Vagina (tissue), 2 donors: ENCODE measurements at places on chromosomes 16 and 17. TPM values are rescaled to one million over a fixed set of nuclear protein-coding genes. Genes with fewer than 3 reads are reported as not detected.
A peak's percentile ranks its signal among the peaks of the same experiment; 100 is the strongest.

DNA sequence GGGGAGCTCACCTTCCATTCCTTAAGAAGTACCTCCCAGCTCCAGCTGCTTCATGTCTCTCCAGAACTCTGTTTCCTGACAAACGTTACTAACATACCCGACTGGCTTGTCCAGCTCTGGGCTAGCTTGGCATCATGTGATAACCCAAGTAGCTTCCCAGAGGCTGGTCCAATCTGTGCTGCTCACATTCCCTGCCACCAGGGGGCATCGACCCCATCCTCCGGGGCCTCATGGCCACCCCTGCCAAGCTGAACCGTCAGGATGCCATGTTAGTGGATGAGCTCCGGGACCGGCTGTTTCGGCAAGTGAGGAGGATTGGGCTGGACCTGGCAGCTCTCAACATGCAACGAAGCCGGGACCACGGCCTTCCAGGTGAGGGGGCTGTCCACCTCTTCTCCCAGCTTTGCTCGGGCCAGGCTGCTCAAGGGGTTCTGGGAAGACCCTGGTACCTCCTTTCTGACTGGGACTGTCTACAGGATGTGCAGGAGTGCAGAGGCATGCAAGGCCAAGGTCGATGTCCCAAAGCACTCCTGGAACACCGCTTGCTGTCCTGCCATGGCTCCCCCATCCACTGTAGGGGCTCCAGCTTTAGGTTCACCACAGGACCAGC is 7.6 kb downstream of the EPX start:
- H3K4me3 ChIP-seq: no peak overlapping the region
- no peaks in the 10 kb centered on the region for H3K27me3 ChIP-seq
- DNase-seq: no peak

DNA sequence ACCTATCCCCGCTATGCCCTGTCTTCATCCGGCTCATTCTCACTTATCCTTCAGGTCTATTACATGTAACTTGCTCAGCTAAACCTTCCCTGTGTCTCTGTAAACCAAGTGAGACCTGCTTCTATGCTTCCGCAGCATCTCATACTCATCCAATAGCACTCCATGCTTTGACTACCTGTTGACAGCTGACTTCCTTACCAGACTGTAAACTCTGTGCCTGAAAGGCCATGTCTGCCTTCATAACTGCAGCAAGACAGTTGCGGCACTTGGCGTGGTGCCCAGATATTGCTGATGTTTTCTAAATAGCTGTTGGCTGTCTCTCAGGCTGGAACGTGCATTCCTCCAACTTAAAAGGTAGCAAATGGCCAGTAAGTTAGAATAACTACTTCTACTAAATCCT is 1.8 kb upstream of the OR1E1 start:
- H3K27me3 ChIP-seq: no peaks in the 10 kb centered on the region
- H3K36me3 ChIP-seq: no peaks in the 10 kb centered on the region
- no peaks in the 10 kb centered on the region for H3K4me1 ChIP-seq
- DNase-seq: no peak

DNA sequence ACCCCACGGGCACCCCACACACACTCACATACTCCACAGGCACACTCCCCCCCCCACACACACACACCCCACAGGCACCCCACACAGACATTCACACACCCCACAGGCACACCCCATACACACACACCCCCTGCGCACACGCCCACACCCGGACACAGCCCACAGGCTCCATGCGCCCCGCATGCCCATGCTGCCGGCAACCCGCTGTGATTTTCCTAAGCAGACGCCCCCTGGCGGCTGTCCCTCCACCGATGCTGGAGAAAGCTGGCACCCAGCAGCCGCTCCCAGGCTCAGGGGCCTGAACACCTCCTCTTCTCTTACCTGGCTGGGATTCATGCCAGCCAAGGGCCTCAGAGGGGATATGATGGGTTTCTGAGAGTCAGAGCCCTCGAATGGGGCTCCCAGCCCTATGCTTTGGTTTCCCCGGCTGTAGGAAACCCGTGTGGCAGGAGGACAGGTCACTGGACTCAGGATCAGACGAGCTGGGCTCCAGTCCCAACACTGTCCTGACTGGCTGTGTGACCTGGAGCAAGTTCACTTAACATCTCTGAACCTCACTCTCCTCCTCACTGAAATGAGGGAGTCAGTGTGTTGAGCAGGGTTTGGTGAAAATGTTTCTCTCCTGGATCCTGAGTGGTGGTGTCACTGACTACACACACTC is 19.6 kb upstream of the TNFRSF13B start:
- no peaks in the 10 kb centered on the region for H3K27me3 ChIP-seq
- H3K4me1 ChIP-seq: peaks cover 12% of the 10 kb centered on the region
- H3K27ac ChIP-seq: no peak overlapping the region
- no peaks in the 10 kb centered on the region for H3K36me3 ChIP-seq

GRCh38 chr16:22386976-22387375 is 12.6 kb upstream of the CDR2 start:
- no peaks in the 10 kb centered on the region for H3K4me1 ChIP-seq
- peak overlapping the region; percentile 74 for H3K27ac ChIP-seq
- H3K36me3 ChIP-seq: no peaks in the 10 kb centered on the region

- no peaks in the 10 kb centered on the region for H3K36me3 ChIP-seq
- DNase-seq: no peak
- H3K27me3 ChIP-seq: no peaks in the 10 kb centered on the region
- no peak overlapping the region for H3K4me3 ChIP-seq
- H3K4me1 ChIP-seq: no peaks in the 10 kb centered on the region
Measured at GRCh38 chr16:73418691-73419090, 370.8 kb upstream of the ZFHX3 start.

GRCh38 chr17:36132421-36132831 is 28.8 kb downstream of the CCL4 start:
- H3K4me1 ChIP-seq: no peaks in the 10 kb centered on the region
- no peaks in the 10 kb centered on the region for H3K27me3 ChIP-seq
- DNase-seq: no peak
- no peaks in the 10 kb centered on the region for H3K36me3 ChIP-seq
- H3K4me3 ChIP-seq: no peak overlapping the region

GRCh38 chr17:58046239-58047094 is 36.8 kb upstream of the DYNLL2 start:
- no peak for DNase-seq
- H3K36me3 ChIP-seq: no peaks in the 10 kb centered on the region
- H3K4me3 ChIP-seq: no peak overlapping the region
- no peak overlapping the region for H3K27ac ChIP-seq
- H3K4me1 ChIP-seq: no peaks in the 10 kb centered on the region
- no peaks in the 10 kb centered on the region for H3K27me3 ChIP-seq

- H3K27me3 ChIP-seq: no peaks in the 10 kb centered on the region
- peaks cover 69% of the 10 kb centered on the region for H3K4me1 ChIP-seq
- DNase-seq: no peak
- H3K27ac ChIP-seq: peak overlapping the region; percentile 72
- no peaks in the 10 kb centered on the region for H3K36me3 ChIP-seq
Measured at GRCh38 chr17:75684249-75684648, 17.1 kb downstream of the SAP30BP start.

DNA sequence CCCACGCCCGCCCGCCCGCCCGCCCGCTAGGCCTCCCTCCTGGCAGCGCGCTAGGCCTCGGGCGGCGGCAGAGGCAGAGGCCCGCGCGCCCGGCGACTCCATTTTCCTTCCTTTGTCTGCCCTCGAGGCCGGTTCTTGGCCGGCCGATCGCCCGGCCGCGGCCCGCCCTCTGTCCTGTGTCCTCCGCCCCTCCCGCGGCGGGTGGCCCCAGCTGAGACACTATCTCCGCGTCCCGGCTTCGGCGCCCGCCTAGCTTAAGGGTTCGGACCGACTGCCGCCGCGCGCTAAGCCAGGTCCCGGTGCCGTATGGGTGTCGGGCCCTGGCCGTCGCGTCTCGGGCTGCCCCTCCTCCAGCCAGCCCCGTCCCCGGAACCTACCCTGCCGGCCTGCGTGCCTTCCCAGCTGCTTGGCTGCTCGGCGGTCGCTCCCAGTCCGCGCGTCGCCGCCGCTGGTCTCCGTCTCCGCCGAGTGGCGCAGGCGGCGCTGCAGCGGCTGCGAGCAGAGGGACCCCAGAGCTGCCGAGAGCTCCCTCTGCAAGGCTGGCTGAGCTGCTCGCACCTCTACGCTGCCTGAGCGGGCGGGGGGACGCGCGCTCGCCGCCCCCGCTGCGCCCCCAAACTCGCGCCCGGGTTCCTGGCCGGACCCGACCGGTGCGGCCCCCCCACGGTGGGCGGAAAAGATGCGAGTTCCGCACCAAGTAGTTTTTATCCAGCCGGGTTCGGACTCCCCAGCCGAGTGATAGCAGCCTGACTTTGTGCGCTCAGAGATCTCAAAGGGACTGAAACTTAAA is 787 bp downstream of the CTCF start:
- peak overlapping the region; percentile 90 for H3K4me3 ChIP-seq
- no peak for DNase-seq
- H3K27me3 ChIP-seq: no peaks in the 10 kb centered on the region
- H3K36me3 ChIP-seq: no peaks in the 10 kb centered on the region
- H3K4me1 ChIP-seq: peaks cover 46% of the 10 kb centered on the region

DNA sequence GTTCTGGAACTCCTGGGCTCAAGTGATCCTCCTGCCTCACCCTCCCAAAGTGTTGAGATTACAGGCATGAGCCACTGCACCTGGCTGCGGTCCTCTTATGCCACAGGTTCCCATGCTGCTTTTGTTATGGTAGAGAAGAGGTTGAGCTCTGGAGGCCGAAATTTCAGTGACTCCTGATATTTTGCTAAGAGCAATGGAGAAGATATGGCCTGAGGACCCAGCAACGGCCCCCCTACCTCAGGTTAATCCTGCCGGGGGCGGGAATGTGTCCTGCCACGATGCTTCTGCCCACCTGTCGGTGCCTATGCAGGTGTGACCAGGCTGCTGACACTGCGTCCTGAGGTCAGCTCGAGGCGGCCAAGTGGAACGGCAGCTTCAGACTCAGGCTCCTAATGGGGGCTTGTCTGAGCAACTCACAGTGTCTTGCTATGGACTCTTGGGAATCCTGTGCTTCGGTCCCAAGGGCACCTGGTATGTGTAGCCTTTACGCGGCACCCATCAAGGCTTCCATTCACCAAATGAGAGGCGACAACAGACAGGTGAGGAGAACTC is 7.6 kb upstream of the SEC14L1 start:
- H3K27ac ChIP-seq: no peak overlapping the region
- peaks cover 19% of the 10 kb centered on the region for H3K4me1 ChIP-seq
- no peak overlapping the region for H3K4me3 ChIP-seq
- no peaks in the 10 kb centered on the region for H3K27me3 ChIP-seq
- H3K36me3 ChIP-seq: no peaks in the 10 kb centered on the region

- no peak for DNase-seq
- H3K27me3 ChIP-seq: no peaks in the 10 kb centered on the region
- peaks cover 7% of the 10 kb centered on the region for H3K4me1 ChIP-seq
- no peaks in the 10 kb centered on the region for H3K36me3 ChIP-seq
Measured at GRCh38 chr16:28085389-28086171, 22.1 kb upstream of the GSG1L start.

GRCh38 chr17:41052566-41052965 is 2.5 kb downstream of the KRTAP2-2 start:
- no peak overlapping the region for H3K27ac ChIP-seq
- no peaks in the 10 kb centered on the region for H3K4me1 ChIP-seq
- no peaks in the 10 kb centered on the region for H3K36me3 ChIP-seq
- no peaks in the 10 kb centered on the region for H3K27me3 ChIP-seq

GRCh38 chr17:63289931-63290330 is 156.2 kb downstream of the CYB561 start:
- no peaks in the 10 kb centered on the region for H3K36me3 ChIP-seq
- H3K4me3 ChIP-seq: no peak overlapping the region
- DNase-seq: no peak
- H3K4me1 ChIP-seq: peaks cover 15% of the 10 kb centered on the region
- H3K27ac ChIP-seq: no peak overlapping the region

DNA sequence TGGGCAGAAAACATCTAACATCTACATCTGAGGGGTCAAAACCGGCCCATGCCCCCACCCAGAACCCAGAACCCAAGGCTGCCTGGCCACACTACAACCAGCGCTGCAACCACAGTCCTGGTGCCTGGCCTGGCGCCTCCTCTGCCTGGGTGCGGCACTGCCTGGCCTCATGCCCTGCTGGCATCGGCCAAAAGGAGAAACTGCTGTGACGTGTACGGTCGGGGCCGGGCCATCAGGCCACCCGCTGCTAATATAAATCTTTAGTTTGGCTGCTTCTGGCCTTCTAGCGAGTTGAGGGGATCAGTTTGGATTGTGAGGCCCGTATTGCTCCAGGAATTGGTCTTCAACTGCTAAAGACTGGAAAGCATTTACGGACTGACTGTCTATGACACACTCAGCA is 22.8 kb downstream of the TMEM204 start:
- no peak overlapping the region for H3K4me3 ChIP-seq
- no peak for DNase-seq
- H3K4me1 ChIP-seq: peaks cover 6% of the 10 kb centered on the region
- H3K36me3 ChIP-seq: no peaks in the 10 kb centered on the region
- H3K27ac ChIP-seq: no peak overlapping the region
- H3K27me3 ChIP-seq: no peaks in the 10 kb centered on the region

- H3K27ac ChIP-seq: peak overlapping the region; percentile 50
- no peak overlapping the region for H3K4me3 ChIP-seq
- DNase-seq: no peak
- no peaks in the 10 kb centered on the region for H3K27me3 ChIP-seq
- peaks cover 42% of the 10 kb centered on the region for H3K4me1 ChIP-seq
Measured at GRCh38 chr17:75507733-75508719, 7.3 kb downstream of the CASKIN2 start.

DNA sequence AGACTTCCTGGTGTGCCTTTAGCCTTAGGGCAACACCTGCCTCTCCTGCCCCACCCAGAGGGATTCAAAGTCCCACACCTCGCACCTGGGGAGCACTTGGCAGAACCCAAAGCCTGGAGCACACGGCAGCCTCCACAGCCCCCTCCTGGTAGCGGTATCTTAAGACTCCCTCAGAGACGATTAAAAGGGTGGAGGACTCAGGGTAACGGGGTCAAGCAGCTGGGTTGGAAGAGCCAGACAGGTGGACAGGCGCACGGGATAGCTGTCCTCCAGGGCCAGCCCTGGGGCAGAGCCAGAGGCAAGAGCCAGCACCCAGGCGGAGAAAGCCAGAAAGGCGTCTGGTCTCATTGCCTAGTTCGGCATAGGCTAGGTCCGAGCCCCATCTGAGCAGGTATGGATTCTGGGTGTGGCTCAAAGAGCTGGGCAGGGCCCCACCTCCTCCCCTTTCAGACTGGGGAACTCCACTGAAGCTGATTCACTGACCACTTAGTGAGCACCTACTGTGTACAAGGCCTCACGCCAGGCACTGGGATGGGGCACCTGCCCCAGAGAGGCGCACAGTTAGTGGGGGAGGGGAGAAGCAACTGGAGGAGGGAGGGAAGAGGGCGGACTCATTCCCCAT is 55.0 kb upstream of the MEAK7 start:
- H3K27ac ChIP-seq: no peak overlapping the region
- no peaks in the 10 kb centered on the region for H3K4me1 ChIP-seq
- no peaks in the 10 kb centered on the region for H3K36me3 ChIP-seq

- H3K4me3 ChIP-seq: no peak overlapping the region
- peaks cover 6% of the 10 kb centered on the region for H3K36me3 ChIP-seq
Measured at GRCh38 chr17:7606280-7606679, 8.4 kb downstream of the FXR2 start.

GRCh38 chr16:50593410-50594150 is 45.4 kb downstream of the NKD1 start:
- peaks cover 21% of the 10 kb centered on the region for H3K4me1 ChIP-seq
- DNase-seq: no peak
- no peaks in the 10 kb centered on the region for H3K27me3 ChIP-seq
- H3K27ac ChIP-seq: no peak overlapping the region
- H3K4me3 ChIP-seq: no peak overlapping the region
- no peaks in the 10 kb centered on the region for H3K36me3 ChIP-seq

The MYH2 gene
- total RNA-seq: not detected

The ZNF385C gene
- 0.49 TPM for total RNA-seq

The TLCD3B gene
- 0.98 TPM for total RNA-seq

The MTHFSD gene
- total RNA-seq: 20.4 TPM

The SEZ6L2 gene
- total RNA-seq: 15.7 TPM
